Stimulated activated naive B cell treated with anti-CD40 and anti-IgM and Interleukin-4, amounts not matched to agents 10 μg/mL and 1 μg/mL and 100 μg/mL, for 72 hours (primary cell): ENCODE measurements at places on chromosomes 4 and X.

DNA sequence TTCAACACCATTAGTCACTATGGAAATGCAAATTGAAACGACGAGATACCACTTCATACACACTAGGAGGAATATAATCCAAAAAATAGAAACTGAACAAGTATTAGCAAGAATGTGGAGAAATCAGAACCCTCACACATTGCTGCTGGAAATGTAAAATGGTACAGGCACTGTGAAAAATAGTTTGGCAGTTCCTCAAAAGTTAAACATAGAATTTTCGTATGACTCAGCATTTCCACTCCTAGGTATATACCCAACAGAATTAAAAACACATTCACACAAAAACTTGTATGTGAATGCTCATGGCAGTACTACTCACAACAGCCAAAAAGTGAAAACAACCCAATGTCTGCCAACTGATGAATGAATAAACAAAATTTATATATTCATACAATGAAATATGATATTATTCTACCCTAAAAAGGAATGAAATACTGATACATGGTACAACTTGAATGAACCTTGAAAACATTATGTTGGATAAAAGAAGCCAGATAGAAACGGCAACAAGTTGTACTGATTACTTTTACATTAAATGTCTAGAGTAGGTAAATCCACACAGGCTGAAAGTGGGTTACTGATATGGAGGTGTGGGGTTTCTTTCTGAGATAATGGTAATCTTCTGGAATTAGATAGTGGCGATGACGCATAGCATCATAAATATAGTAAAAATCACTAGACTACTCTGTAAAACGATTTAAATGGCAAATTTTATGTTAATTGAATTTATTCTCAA, 22.3 kb downstream of the TEC start:
- H3K27ac ChIP-seq = peak overlapping the region; percentile 56
- H3K36me3 ChIP-seq = peaks cover 24% of the 10 kb centered on the region
- H3K4me1 ChIP-seq = peaks cover 17% of the 10 kb centered on the region

DNA sequence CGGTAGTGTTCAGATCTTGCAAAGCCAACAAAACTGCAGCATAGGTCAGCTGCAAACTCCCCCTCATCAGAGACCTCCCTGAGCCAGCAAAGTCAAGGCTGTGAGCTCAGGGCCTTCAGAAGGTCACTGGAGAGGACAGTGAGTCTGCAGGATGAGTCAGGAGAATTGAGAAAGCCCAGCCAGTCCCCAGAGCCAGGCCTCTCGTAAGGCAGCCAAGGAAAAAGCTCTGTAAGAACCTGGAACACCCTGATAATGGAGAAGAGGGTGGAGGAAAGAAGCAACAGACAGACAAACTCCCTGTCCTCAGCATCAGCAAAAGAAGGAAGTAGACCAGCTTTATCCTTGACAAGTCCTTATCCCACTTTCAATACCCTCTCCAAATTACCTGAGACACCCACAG, 33.0 kb downstream of the GRIA3 start:
- no peaks in the 10 kb centered on the region for H3K36me3 ChIP-seq
- no peak overlapping the region for H3K27ac ChIP-seq
- no peaks in the 10 kb centered on the region for H3K4me1 ChIP-seq
- H3K27me3 ChIP-seq = no peaks in the 10 kb centered on the region
- no peak overlapping the region for H3K4me3 ChIP-seq
- DNase-seq = no peak

DNA sequence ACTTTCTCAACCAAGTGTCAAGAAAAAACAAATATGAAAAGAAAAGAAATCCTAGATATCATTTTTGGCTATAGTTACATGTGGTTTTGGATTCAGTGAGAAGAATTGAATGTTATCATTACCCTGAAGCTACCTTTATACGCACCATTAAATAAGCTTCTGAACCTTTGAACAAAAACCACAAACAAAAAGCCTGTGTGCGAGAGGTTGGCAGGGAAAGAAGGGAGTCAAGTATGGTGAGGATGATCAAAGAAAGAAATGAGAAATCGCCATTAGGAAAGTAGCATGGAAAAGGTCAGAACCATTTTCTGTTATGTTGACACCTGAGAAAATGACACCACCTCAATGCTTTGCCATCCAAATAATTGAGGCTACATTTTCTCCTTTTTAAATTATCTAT, 1.2 kb upstream of the SLC7A11 start:
- no peak for DNase-seq
- H3K4me3 ChIP-seq = no peak overlapping the region
- H3K27me3 ChIP-seq = peaks cover 8% of the 10 kb centered on the region
- peaks cover 8% of the 10 kb centered on the region for H3K4me1 ChIP-seq
- no peak overlapping the region for H3K27ac ChIP-seq
- H3K36me3 ChIP-seq = no peaks in the 10 kb centered on the region

GRCh38 chr4:84530871-84531270, 31.8 kb upstream of the NKX6-1 start:
- no peaks in the 10 kb centered on the region for H3K36me3 ChIP-seq
- H3K4me3 ChIP-seq = no peak overlapping the region
- no peak overlapping the region for H3K27ac ChIP-seq
- H3K4me1 ChIP-seq = no peaks in the 10 kb centered on the region
- peaks cover 15% of the 10 kb centered on the region for H3K27me3 ChIP-seq

GRCh38 chr4:147546349-147546748, 65.5 kb downstream of the EDNRA start:
- H3K4me3 ChIP-seq = no peak overlapping the region
- H3K27me3 ChIP-seq = peaks cover 4% of the 10 kb centered on the region
- DNase-seq = no peak
- no peak overlapping the region for H3K27ac ChIP-seq

GRCh38 chr4:105061731-105062130, 84.9 kb upstream of the TET2 start:
- H3K27ac ChIP-seq = peak overlapping the region; percentile 91
- H3K27me3 ChIP-seq = no peaks in the 10 kb centered on the region
- peak overlapping the region; percentile 9 for H3K4me3 ChIP-seq

GRCh38 chr4:109191216-109191615, 111.2 kb downstream of the COL25A1 start:
- DNase-seq = no peak
- peaks cover 7% of the 10 kb centered on the region for H3K27me3 ChIP-seq
- no peak overlapping the region for H3K4me3 ChIP-seq

GRCh38 chr4:129043523-129043922, 49.8 kb downstream of the SCLT1 start:
- no peak for DNase-seq
- H3K4me1 ChIP-seq = no peaks in the 10 kb centered on the region
- H3K36me3 ChIP-seq = peaks cover 3% of the 10 kb centered on the region
- no peak overlapping the region for H3K27ac ChIP-seq
- H3K27me3 ChIP-seq = no peaks in the 10 kb centered on the region

- no peak overlapping the region for H3K4me3 ChIP-seq
- no peaks in the 10 kb centered on the region for H3K36me3 ChIP-seq
- DNase-seq = no peak
- no peak overlapping the region for H3K27ac ChIP-seq
Observed at GRCh38 chrX:96841325-96841724, 42.4 kb upstream of the RPA4 start.

GRCh38 chr4:144872508-144873225, 225.3 kb downstream of the ANAPC10 start:
- H3K27me3 ChIP-seq = no peaks in the 10 kb centered on the region
- H3K4me1 ChIP-seq = no peaks in the 10 kb centered on the region
- no peak overlapping the region for H3K27ac ChIP-seq
- H3K4me3 ChIP-seq = no peak overlapping the region
- no peak for DNase-seq

DNA sequence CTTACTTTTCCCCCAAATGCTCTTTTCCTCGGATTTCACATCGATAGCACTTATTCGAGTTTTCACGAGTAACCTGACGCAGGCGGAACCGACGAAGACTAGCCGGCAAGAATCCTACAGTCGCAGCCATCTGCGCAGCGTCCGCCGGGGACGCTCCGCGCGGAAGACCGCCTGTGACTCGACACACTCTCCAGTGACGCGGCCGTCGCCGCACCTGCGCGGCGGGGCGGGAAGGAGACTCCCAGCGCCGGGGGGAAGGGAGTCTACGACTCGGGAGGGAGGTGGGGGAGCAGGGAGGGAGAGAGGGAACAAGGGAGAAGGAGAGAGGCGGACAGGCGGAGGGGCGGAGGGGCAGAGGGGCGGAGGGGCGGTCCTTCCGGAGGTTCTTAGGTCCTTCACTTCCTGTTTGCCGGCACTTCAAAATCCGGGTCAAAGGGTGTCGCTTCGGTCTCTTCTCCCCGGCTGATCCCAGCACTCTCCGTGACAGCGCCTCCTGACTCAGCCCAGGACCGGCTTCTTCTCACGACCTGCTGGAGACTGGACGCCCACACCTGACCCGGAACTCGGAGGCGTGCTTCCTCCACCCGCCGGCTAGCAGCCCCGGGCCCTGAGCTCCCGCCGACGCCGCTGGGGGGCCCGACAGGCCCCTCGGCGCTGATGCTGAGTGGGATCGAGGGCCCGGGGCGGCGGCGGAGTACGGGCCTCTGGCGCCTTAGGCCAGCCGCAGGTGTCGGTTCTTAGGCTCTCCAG, at the start of gene USP38:
TSS of gene USP38 (plus strand) at position 415 of the 750 bp plus-strand sequence. CDS start 534 bp downstream, outside the sequence.
- peaks cover 9% of the 10 kb centered on the region for H3K36me3 ChIP-seq
- H3K4me3 ChIP-seq = peak within 1 kb of the TSS; percentile 83
- peaks cover 45% of the 10 kb centered on the region for H3K4me1 ChIP-seq
- peak; percentile 90 for DNase-seq
- H3K27me3 ChIP-seq = no peaks in the 10 kb centered on the region

DNA sequence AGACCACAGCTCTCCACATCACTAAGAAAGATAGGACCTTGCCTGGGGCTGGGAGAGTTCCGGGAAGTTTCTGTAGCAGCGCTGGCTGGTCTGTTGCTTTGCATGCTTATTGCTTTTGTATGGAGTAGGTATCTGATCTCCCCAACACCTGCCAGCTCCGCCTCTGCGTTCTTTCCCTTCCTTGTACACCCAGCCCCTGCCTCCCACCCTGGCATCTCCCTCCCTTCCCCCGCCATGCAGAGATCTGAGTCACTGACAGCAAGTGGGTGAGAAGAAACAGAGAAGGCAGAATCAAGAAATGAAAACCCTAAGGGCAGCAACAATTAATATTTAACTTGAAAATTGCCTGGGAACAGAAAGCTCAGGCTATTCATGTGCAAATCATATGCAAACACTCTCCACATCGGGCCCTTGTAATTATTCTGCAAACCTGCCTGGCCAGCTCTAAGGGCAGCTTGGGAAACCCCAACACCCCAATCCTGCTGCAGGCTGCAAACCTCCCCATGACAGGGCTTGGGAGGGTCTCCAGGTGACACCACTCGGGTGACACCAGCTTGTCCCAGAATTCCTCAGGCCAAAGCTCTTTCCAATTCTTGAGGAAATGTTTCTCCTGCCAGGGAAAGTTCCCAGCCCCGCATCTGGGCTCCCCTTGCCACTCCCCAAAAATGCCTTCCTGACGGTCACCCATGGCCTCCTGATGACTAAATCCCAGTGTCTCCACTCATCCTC, 257.2 kb downstream of the FBXW7 start:
- no peak for DNase-seq
- no peak overlapping the region for H3K4me3 ChIP-seq
- no peaks in the 10 kb centered on the region for H3K36me3 ChIP-seq
- H3K27me3 ChIP-seq = no peaks in the 10 kb centered on the region

DNA sequence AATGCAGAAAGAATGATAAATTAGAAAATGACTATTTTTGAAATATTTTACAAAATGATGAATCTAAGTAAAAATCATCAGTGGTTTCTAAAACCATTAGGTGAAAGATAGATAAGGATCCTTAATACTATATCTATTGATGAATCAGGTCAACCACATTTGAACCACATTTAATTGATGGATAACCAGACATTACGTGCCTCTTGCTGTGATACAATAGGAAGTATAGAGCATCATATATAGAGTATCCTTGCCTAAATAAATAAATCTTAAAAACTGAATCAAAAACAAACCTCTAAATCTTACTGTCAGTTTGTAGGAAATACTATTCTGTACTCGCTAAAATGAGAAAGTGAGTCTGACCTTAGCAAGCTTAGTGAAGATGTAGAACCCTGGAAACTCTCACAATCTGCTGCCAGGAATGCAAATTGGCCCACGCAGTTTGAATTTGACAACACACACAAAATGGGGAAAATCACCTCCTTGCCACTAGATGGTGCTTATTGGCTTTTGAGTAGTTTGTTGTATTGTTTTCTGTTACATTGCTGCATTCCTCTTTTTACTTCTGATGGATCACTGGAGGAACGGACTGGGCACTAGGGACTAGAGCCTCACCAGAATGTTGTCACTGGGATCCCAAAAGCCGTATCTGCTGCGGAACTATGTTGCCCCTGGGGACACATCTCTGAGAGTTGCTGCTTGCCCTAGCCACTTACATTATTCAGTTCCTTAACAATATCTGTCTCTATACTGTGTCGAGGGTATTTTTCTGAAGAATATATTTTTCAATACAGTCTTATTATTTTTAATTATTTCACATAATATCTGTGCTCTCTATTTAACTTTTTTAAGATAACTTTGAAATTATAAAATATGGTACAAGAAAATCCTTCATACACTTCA, 25.4 kb upstream of the SLAIN2 start:
- peaks cover 4% of the 10 kb centered on the region for H3K4me1 ChIP-seq
- no peak overlapping the region for H3K27ac ChIP-seq
- DNase-seq = no peak
- H3K36me3 ChIP-seq = no peaks in the 10 kb centered on the region
- no peaks in the 10 kb centered on the region for H3K27me3 ChIP-seq

- no peak overlapping the region for H3K27ac ChIP-seq
- no peaks in the 10 kb centered on the region for H3K27me3 ChIP-seq
- H3K4me1 ChIP-seq = peaks cover 14% of the 10 kb centered on the region
- H3K36me3 ChIP-seq = no peaks in the 10 kb centered on the region
Observed at GRCh38 chrX:142978130-142978684, 47.5 kb upstream of the SPANXN4 start.

DNA sequence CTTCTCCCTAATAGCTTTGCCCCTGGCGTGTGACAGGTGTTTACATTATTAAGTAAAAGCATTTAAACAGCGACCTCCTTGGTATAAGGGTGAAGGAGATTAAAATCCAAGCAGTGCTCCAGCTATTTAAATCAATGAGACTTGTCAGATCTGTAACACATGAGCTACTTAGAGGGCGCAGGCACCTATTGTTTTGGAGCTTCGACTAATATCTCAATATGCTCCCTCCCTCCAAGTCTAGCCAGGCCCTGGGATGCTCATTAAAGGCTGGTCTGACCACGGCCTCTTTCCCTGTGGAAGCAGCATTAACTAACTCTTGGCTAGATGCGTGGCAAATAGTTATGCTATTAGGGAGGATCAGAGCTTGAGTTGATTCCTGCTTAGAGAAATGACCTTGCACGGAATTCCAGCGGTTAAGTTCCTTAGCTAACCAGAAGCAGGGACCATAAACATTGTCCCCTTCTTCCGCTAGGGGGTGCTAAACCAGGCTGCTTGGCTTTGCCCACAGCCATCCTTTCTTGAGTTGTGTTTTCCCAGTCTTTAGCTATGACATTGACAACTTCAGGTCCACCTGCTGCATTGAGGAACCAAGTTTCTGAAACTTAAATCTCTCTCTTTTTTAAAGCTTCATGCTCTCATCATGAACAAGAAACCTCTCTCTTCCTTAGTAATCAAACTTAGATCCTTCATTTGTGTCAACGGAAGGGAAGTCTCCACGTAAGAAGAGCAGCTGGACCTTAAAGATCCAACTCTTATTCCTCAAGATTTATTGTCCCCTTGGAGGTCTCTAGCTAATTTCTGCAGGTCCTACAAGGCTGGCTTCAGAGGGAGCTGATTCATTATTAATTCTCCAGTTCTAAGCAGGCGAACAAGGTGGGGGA, 80.7 kb upstream of the IGFBP7 start:
- no peak overlapping the region for H3K4me3 ChIP-seq
- H3K27me3 ChIP-seq = peaks cover 18% of the 10 kb centered on the region
- H3K36me3 ChIP-seq = no peaks in the 10 kb centered on the region
- H3K27ac ChIP-seq = no peak overlapping the region
- H3K4me1 ChIP-seq = peaks cover 2% of the 10 kb centered on the region
